Myocyte (in vitro differentiated cells): ENCODE measurements at places on chromosomes 7 and 10. TPM values are rescaled to one million over a fixed set of nuclear protein-coding genes. Genes with fewer than 3 reads are reported as not detected.

Gene CLRN3
- total RNA-seq, result not detected in 2 replicates

Gene ZNF736
- total RNA-seq, result 7.6 and 10.2 TPM in 2 replicates

Gene EPO
- 0.16 and 0.88 TPM in 2 replicates for total RNA-seq

Gene CRYGN
- total RNA-seq, result 0.16 TPM in 1 of 2 replicates, not detected in the other
